ENCODE measurements at places on chromosomes 4 and X.
A peak's percentile ranks its signal among the peaks of the same experiment; 100 is the strongest.

GRCh38 chr4:53055274-53055673 is 193.2 kb downstream of the RASL11B start:
- DNase-seq = no peak

DNA sequence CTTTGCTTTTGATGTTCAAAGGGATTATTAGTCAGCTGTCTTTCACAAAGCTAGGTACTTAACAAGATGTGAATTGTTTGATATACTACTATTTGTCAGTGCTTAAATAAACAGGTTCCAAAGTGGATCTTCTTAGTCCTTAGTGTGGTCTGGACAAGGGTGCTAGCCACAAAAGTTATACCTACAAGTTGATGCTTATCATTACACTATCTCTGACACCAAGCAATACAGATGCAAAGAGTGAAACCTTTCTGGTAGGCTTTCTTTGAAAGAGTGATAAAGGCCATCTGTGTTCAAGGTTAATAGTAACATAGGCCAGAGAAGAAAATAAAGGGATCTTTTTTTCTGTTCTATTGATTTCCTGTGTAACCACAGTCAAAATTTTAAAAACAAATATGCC is 12.2 kb upstream of the RBPJ start:
- no peak for DNase-seq

- no peak for DNase-seq
Observed at GRCh38 chr4:114041117-114041475, 61.6 kb upstream of the ARSJ start.

- peak; percentile 90 for DNase-seq
Observed at GRCh38 chrX:40434947-40435346, 145.8 kb upstream of the ATP6AP2 start.

DNA sequence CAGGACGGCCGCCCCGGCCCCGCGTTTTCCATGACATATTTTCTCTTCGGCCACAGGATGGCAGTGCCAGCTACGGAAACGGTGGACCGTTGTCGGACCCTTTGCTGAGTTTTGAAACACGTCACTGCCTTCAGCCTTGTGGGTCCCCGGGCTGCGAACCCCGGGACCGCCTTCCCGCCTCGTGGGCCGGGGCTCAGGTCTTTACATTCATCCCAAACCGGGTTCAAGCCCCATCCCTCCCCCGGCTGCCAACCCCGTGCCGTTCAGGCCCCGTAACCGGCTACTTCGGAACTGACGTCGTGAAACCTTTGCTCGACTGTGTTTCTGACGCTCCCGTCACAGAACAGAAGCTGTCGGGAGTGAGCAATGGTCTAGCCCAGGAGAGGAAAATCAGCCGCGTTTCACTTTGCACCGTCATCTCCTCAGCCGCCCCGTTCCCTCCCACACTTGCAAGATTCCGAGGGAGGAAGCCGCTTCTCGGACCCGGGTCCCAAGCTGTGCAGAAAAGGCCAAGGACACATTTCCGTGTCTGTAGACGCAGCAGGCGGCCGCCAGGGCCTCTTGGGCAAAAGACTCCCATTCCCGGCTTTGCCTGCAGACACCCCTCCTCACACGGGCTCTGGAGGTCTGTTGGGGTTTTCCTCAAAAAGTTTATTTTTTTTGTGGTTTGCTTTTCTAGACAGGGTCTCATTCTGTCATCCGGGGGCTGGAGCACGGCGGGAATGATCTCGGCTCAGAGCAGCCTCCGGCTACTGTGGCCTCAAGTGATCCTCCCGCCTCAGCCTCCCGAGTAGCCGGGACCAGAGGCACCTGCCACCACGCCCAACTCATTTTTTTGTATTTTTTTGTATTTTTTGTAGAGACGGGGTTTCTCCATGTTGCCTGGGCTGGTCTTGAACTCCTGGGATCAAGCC is 41.4 kb upstream of the PPP2R3B start:
- DNase-seq = peak; percentile 32

GRCh38 chrX:94545722-94546121 is 871.7 kb downstream of the FAM133A start:
- no peak for DNase-seq

- DNase-seq = peak; percentile 88
Observed at GRCh38 chr4:183840311-183840710, 64.8 kb upstream of the STOX2 start.

- DNase-seq = peak; percentile 48
Observed at GRCh38 chrX:2828344-2828958, at the start of gene GYG2. Gene GYG2, plus strand, starts transcription at chrX:2828930. Its CDS starts 1,259 bp downstream, at chrX:2830189.

DNA sequence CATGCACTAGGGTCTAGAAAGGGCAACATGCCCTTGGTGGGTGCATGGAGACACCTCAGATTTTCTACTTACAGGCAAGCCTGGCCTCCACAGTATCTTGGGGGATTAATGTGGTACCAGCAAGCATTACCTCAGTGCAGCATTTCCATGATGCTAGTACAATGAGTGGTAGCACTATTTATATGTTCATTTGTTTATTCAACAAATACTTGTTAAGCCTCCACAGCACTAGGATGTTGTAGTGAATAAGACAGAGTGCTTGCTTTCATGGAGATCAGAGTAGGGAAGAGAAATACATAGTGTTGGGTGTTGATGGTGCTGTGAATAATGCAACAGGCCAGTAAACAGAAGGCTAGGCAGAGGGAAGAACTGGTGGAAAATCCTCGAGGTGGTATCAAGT is 133.4 kb downstream of the KLHL8 start:
- no peak for DNase-seq

- DNase-seq = no peak
Observed at GRCh38 chrX:132094164-132094563, 33.7 kb downstream of the FRMD7 start.

GRCh38 chr4:100593935-100594334 is 76.1 kb upstream of the EMCN start:
- DNase-seq = no peak

DNA sequence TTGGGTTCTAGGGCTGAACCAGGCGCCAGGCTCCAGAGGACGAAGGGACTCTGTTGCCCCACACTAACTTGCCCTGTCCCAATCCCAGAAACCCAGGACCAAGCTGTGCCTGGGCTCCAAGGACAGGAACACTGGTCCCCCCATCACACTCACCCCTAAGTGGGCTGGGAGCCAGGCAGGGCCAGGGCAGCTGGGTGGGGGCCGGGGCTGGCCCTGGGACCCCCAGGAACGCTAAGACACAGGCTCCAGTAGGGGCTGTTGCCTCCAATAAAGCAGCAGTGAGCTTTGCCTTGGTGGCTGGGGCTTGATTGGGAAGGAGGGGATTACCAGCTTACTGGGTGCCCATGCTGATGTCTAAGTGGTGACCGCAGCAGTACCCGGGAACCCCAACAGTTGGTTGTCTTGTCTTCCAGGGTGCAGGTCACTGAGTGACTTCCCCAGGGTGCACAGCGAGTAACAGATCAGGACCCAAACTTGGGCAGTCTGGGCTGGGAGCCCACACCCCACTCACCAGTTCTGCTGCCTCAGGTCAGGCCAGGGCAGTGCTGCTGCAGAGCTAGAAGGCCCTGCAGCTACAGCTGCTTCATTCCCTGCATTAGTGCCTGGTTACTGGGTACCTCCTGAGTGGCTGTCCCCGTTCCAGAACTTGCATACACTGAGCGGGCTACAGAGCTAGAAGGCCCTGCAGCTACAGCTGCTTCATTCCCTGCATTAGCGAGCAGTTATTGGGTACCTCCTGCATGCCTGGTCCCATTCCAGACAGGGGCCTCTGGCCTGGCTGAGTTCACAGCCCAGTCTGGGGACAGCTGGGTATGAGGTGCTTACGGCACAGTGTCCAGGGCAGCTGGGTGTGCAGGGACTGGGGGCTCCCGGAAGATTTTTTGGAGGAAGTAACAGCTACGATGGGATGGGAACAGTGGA is 9.4 kb upstream of the ADD1 start:
- DNase-seq = no peak

- DNase-seq = no peak
Observed at GRCh38 chrX:37767430-37767829, 12.4 kb upstream of the CYBB start.

GRCh38 chr4:125091-125771 is 930 bp downstream of the ZNF718 start:
- peak; percentile 5 for DNase-seq

DNA sequence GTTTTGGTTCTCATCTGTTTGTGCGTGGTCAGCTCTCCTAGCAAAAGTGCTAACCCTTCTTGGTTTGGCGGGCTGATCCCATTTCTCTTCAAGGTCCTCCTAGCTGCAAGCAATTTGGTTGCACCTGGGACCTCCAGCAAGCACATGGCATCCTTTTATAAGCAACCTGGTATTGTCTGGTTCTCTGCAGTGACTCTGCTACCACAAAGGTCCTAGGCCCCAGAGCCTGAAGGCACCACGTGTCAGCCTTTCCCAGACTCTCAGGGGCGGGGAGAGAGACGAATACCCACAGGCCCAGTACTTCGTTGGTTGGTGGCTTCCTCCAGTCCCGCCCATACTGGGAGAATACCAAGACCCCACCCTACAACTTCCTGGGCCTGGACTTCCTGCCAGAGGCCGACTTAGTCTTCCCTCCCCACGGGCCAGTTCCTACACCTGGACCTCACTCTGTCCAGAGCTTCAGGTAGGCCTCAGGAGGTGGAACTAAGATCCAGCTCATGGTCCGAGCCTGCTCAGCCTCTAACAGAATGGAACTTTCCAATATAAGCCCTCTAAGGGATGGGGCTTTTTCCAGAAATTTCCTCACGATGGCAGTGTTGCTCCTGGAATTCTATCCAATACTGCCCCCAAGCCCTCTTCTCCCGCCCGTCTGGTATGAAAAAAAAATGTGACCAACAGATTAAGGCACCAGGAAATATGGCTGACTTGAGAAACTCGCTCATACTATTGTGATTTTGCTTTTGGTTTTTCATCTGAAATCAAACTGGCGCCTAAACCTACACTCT is 192.5 kb upstream of the STK26 start:
- peak; percentile 73 for DNase-seq

DNA sequence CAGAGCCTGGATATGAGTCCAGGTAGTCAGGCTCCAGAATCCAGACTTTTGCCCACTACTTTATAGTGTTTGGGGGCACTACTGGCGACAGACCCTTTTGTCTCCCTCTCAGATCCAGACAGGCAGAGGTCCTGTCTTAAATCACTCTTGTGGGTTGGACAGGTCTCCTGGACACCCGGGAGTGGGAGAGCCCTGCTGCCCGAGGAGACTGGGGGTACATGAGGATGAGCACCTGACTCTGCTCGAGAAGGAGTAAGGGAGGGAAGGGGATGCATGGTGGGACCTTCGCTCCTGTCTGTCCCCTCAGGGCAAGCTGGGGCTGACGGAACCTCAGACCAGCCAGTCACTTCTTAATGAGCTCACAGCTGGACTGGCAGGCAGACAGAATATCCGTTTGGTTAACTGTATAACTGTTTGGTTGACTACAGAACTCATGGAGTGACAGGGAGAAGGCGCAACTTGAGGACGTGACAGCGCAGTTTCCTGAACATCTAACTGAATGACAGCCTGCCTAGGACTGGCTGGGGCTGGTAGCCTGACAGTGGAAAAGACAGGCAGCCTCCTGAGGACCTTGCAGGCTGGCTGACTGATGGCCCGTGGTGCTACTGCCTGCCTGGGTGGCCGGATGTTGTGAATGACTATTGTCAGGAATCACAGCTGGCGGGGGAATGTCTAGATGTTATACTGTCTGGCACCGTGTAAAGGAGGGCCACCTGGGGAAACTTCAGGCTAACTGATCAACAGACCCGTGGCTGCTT is 1.6 kb upstream of the SUV39H1 start:
- no peak for DNase-seq

DNA sequence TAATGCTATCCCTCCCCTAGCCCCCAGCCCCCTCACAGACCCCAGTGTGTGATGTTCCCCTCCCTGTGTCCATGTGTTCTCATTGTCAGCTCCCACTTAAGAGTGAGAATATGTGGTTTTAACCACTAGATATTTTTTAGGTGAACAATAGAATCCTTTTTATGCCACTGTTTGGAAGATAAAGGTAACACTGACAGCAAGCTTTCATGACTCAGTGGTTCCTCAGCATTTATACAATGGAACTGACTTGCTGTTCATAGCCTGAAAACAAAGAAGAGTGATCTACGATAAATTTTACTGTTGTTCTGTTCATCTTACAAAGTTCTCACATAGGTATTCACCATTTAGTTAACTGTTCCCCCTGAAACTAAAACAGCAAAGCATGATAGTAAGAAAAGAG is 147.8 kb downstream of the ARHGAP10 start:
- DNase-seq = no peak

DNA sequence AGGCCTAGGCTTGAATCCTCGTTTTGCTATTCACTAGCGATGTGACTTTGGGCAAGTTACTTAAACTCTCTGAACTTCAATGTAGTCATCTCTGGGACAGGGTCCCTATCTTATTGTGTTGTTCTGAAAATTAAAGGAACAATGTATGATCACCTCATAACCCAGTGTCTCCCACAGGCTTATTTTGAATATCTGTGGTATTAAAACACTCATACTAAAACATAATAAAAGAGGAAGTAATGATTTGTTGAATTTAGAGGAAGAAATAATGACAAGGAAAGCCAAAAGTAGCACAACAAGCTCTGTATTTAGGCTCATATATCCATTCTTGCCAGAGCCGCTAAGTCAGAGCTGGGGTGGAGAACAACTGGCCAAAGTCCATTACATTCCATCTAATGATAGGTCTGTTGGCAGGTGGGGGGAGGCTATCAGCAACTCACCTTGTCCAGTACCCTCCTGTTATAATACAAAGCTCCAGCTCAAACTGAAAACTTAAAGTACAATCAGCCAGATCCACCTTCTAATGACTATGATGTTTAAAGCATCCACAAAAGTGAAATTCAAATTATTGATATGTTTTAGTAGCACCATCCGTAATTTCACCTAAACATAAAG is 64.5 kb upstream of the LSM6 start:
- no peak for DNase-seq

DNA sequence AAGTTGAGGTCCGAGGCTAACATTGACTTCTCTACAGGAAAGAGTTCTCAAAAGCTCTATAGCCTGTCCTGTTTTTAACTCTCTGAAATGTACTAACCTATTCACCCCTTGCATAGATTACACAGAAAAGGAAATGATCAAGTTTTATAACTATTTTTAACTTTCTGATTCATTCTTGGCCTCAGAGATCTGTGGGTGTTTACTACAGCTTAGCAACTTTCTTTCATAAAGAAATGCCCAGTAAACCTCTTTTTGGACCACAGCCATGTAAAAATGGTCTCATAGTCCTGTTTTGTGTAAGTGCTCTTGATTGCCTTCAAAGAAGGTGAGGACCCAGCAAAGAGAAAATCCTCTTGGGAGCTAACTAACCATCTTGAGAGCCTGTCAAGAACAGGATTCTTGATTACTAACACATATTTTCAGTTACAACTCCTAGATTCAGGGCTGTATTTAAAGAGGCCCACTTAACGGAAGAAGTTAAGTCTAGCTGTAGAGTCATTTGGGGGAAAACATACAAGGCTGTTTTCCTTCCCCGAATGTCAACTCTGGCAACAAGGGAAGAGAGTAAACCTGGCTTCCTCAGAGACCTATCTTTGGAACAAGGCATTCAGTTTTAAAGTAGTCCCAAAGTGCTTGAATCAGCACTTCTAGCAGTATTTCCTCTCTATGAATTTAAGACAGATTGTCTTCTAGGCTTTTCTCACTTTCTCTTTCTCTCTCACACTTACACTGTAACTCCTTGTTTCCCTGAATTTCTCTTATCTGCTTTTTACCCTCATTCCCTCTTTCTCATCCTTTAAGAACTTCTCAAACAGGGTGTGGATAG is 78.2 kb downstream of the IL21 start:
- no peak for DNase-seq

Data from umbilical cord (tissue), 2 donors.